ENCODE measurements at places on chromosomes 2 and 18.

- no peak for DNase-seq
These were observed 259.3 kb upstream of the SP5 start for GRCh38 chr2:170455617-170456426.

DNA sequence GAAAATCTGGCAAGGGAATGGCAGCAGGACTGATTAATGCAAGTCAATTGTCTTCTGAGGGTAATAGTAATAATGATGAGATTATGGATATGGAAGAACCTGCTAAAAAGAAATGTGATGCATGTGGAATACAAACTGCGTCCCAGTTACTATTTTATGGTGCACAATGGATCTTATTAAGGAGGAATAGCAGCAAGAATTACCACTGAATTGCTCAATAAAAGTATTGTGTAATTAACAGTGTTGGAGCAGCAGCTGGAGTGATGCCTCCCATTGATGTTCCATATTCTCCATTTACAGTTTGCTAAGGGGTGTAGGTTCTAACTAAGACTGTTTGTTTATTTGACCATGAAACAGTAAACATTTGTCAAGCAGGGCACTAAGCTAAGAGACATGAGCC lies 167.9 kb downstream of the HRH4 start:
- DNase-seq = no peak

DNA sequence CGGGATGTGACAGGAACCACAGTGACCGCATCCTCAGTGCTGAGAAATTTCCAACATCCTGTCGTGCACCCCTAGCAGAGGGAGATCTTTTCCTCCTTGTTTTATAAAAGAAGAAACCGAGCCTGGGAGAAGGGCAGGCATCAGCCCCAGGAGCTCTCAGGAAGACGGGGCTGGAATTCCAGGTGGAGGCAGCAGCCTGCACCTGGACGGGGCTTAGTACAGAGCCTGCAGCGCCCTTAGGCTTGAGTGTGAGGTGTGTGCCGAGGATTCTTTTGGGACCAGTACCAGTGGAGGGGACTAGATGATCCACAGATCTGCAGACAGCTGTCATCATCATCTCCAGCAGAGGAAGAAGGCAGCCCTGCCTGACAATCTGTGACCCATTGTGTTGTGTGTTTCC lies 148.8 kb downstream of the GBX2 start:
- no peak for DNase-seq

GRCh38 chr2:240463274-240463865 lies 27.9 kb downstream of the GPC1 start:
- DNase-seq = no peak

DNA sequence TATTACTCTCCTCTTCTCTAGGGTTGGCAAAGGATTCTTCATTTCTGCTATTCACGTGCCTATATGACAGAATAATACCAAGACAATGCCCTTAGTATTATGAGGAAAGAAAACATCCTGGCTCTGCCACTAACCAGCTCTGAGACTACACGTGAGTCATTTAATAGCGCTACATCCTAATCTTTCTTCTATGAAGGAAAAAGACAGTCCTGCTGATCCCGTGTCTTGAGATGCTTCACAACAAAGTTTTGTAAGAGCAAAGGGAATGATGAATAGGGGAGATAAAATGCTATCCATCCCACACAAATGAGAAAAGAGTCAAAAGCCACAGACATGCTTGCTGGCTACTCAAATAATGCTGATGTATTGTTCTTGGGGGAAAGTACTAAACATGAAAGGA lies 152.8 kb downstream of the PID1 start:
- DNase-seq = no peak

DNA sequence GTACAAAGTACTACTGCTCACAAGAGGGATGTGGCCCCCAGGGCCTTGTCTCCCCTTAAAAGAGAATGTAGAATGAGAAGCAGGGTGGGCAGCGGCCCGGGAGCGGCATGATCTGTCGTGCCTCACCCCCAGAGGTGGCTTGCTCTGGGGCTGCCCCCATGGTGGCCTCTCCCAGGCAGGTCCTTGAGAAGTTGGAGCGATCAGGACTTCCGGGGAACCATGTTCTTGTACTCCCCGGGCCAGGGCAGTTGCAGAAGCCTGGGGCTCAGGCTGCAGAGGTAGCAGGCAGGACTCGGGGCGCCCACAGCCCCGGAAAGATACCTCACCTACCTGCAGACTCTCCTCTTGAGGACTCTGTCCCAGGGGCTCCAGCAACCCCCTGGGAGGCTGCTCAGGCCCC lies 62.6 kb downstream of the CYP26B1 start:
- DNase-seq = no peak

DNA sequence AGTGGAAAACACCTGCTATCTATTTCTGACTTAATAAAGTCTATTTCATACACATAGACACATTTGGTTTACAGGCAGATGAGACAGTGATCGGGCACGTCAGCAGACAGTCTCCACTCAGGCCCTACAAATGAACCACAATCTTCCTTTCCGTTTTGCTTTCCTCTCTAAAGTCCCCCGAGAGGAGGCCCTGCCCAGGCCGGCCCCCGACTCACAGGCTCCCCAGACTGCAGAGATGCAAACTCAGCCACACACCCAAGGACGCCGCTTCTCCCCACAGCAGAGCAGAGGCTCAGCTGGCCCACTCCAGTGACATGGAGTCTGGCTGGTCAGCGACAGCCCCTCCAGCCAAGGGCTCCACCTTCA lies 9.3 kb upstream of the MTERF4 start:
- no peak for DNase-seq

GRCh38 chr2:43405829-43406228 lies 179.4 kb upstream of the ZFP36L2 start:
- no peak for DNase-seq

- peak; percentile 55 for DNase-seq
These were observed 18.6 kb upstream of the MRPL19 start for GRCh38 chr2:75627902-75628504.

DNA sequence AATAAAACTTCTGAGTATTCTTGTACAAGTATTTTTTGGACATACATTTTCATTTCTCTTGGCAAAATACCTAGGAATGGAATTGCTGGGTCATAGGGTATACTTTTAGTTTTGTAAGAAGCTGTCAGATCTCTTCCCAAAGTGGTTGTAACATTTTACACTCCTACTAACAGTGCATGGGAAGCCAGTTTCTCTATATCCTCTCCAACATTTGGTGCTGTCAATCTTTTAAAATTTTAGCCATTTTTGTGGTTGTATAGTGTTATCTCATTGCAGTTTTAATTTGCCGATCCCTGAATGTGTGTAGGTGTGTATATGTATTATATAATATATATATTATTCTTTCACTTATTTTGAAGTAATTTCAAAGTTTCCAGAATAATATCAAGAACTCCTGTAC lies 63.1 kb upstream of the TMEM178A start:
- no peak for DNase-seq

- DNase-seq = no peak
These were observed 93.4 kb downstream of the AKAIN1 start for GRCh38 chr18:5103693-5104092.

- no peak for DNase-seq
These were observed 26.9 kb upstream of the DARS1 start for GRCh38 chr2:136012315-136012714.

DNA sequence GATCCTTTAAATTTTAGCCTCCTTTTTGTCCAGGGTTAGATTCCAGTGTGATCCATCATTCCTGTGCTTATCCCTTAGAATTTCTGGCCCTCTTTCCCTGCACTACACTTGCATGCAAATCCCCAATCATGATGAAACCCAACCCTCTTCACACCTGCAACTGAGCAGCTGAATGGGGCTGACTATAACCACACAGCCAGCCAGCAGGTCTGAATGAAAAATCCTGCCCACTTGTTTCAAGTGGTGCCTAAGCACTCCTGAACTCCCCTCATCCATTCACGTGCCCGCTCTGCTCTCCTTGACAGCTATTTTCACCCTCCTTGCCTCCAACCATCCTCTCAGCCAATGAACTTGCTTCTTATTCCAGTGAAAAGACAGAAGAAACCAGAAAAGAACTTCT lies 80.5 kb upstream of the AFF3 start:
- DNase-seq = no peak

DNA sequence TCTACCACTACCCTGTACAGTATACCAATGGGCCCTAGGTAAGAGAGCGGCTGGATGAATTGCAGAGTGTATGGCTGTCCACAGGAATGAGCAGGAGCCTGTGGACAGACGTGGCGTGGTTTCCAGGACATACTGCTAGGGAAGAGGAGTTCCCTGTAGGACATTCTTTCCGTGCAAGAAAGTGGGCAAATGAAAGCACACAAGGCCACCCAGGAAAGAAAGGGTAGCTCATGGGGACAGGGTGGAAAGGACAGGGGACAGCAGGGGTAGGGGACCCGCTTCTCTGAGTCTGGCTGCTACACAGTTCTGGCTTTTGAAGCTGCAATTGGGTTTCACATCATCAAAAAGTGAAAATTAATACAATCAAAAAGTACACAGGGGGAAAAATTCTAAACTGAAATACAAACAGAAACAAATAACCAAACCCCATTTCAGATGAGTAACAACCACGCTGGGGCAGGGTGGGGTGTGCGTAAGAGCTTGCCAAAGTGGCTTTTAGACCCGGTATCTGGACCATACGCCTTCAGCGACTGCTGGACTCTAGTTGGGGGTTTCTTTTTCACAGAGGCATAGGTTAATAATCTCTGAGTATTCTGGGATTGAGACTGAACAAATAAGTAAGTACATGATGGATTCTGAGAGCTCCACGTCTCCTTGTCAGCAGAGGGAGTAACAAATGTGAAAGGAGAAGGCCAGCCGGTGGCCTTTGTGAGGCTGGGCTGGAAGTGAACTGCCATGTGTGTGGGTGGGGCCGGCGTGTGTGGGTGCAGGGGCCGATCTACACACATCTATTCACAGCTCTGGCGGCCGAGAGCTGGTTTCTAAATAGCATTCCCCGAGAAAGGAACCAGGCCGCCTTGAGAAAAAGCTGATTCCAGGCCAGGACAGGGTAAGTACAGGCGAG lies 84.0 kb downstream of the HDAC4 start:
- no peak for DNase-seq

GRCh38 chr18:78433562-78433961 lies 546.1 kb upstream of the SALL3 start:
- DNase-seq = no peak

DNA sequence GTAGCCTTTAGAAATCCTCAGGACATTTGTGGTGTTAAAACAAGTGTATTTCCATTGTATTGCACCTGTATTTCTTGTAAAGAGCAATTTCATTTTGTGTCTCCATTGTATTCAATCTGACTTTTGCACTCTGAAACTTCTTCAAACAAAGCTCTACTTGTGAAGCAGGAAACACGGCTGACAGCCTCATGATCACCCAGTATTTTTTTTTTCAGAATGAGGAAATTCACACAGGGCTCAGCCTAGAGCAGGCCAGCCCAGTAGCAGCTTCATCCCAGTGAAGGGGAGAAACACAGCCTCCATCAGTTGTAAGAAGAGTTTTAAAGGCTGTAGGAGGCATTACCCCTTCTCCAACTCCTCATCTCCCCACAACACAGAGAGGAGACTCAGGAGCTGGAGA lies 175.9 kb upstream of the KLHL29 start:
- no peak for DNase-seq

GRCh38 chr18:58400331-58400870 lies 228.5 kb downstream of the ALPK2 start:
- peak; percentile 14 for DNase-seq

DNA sequence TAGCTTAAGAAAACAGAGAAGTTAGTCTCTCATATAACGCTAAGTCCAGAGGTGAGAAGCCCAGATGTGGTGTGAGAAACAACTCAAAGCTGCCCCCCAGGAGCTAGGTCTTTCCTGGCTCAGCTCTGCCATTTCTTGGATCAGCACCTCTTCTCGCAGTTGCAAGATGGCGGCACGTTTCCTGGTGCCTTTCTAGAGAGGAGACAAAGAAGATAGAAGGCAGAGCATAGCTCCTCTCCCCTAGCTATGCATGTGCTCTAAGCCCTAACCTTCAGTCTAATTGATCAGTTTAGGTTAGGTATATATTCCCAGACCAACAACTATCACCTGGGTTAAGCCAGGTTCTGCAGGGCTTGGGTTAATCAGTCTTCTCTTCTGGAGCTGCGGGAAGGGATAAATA lies 119.5 kb upstream of the RAB12 start:
- DNase-seq = no peak

GRCh38 chr2:196245378-196246140 lies 74.2 kb upstream of the STK17B start:
- DNase-seq = no peak

GRCh38 chr18:73245345-73245744 lies 377.6 kb upstream of the NETO1 start:
- DNase-seq = no peak

DNA sequence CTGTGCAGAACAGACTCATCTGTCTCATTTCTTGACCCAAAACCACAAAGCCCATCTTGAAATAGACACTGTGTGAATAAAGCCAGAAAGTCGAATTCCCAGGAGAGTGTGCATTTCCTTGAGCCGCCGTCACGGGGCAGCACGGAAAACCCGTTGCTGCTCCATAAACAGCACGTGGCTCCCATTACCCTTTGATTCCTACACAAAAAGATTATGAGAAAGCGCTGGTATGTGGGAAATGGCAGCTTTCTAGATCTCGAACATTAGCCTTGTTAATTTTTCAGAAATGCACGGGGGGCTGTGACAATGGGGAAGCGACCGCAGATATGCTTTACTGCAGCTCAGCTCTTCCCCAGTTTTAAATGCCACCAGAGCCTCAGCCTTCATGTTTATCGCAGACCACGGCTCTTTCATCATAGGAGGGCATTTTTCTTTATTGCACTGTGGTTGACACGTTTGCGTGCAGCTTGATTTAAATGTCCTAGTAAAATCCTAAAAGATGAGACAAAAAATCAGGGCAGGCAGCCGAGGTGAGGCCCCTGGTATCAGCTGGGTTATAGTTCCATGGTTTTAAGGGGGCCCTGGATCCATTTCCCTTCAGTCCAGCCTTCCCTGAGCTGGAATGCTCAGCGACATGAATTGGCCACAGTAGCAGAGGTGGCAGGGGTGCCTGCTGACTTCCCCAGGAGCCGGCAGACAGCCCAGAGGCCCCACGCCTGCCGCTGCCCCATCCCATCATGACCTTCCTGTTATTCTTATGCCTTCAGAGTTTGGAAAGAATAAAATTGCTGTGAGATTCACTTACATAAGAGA lies 249.3 kb downstream of the NDUFA10 start:
- DNase-seq = no peak

- DNase-seq = no peak
These were observed 1.1 kb downstream of the TRAF3IP1 start for GRCh38 chr2:238321467-238321866.

DNA sequence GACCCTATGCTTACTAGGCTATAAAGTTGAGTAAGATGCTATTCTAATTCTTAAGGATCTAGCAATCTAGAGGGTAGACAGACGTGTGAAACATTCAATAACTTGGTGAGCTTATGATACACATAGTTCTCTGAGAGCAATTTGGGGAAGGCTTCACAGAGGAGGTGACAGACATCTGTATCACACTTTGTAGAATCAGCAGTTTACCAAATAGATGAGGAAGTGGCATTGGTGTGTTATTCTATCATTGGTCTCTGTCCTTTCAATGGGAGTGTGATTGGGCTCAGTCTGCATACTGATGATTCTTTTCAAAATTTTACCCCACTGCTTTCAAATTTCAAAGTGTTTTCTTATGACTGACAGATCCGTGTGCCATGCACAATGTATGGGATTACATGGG lies 47.0 kb upstream of the TMEM178A start:
- no peak for DNase-seq

GRCh38 chr2:9424447-9425164 lies 1.2 kb downstream of the CPSF3 start:
- no peak for DNase-seq

GRCh38 chr18:12031846-12032245 lies 50.5 kb downstream of the IMPA2 start:
- no peak for DNase-seq

All from activated T-cell treated with anti-CD3 and anti-CD28 coated beads for 48 hours (primary cell).